ENCODE measurements at places on chromosomes 7 and 10.

- no peak for DNase-seq
Measured at GRCh38 chr7:102152672-102153598, 133.7 kb upstream of the SH2B2 start.

DNA sequence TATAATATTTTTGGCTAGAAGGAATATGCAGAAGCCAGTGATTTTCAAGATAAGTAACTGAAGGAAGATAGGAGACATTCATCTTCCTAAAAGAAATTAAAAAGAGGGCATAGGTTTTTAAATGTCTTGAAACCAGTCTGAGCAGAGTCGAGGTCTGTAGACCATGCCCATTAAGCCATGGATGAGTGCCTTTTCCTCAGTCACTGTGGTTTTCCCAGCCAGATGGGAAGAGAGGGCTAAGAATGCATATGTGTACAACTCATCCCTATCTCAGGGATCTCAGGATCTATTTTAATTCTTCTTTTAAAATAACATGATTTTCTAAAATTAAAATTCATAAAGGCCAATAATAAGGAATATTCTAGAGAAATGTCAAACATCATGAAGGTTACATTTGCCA lies 112.8 kb downstream of the PPP1R3A start:
- DNase-seq, result no peak

DNA sequence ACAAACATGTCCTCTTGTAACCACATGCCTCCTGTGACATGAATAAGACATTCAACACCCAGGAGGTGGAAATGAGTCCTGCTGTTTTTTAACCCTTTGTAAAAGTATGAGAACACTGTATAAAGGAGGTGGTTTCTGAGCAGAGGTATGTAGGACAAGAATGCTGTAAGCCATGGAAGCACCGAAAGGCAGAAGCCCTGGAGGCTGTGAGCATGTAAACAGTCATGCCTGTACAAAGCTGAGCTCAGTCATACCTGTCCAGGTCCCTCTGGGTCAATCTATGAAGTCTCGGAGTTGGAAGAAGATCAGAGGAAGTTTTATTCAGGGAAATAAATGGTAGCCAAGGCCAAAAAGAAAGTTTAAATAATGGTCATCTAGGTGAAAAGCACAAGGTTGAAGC lies 34.7 kb upstream of the XPNPEP1 start:
- no peak for DNase-seq

- no peak for DNase-seq
Measured at GRCh38 chr10:118161461-118162246, 114.9 kb upstream of the RAB11FIP2 start.
